ENCODE measurements at places on chromosomes 13 and 19.

GRCh38 chr19:4362831-4363545 lies 19.6 kb downstream of the MPND start:
- no peak for DNase-seq

GRCh38 chr13:91174886-91175501 lies 172.5 kb upstream of the MIR17HG start:
- DNase-seq = no peak

DNA sequence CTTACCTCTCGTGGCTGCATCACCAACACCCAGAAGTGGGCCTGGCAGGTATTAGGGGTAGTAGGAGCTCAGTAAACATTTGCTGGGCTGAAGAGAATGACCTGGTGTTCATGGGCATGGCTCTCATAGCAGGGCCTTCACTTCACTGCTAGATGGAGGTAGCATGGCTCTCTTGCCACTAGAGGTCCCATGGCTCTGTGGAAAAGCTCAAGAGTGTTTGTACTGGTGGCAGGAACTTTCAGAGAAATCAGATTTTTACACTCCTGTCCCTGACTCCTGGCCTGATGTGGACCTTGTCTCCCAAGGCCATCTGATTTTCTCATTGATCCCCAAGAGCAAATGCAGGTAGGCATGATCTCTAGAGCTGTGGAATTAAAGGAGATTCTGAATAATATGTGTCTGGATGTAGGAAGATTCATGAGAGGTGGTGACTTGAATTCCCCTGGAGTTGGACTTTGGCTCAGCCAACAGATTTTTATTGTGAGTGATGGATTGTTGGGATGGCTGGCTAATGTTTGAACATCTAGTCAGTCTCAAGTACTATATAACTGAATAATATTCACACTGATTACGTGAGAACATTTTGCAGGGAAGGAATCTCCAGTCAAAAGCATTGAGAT lies 5.7 kb downstream of the ZNF574 start:
- DNase-seq = no peak

GRCh38 chr13:27466513-27466912 lies 16.1 kb upstream of the MTIF3 start:
- DNase-seq = no peak

GRCh38 chr13:97719736-97720135 lies 233.7 kb upstream of the IPO5 start:
- DNase-seq = no peak

GRCh38 chr19:36638862-36639510 lies 27.7 kb downstream of the ZNF461 start:
- DNase-seq = no peak

- no peak for DNase-seq
Observed at GRCh38 chr13:26983543-26984320, 187.9 kb downstream of the USP12 start.

DNA sequence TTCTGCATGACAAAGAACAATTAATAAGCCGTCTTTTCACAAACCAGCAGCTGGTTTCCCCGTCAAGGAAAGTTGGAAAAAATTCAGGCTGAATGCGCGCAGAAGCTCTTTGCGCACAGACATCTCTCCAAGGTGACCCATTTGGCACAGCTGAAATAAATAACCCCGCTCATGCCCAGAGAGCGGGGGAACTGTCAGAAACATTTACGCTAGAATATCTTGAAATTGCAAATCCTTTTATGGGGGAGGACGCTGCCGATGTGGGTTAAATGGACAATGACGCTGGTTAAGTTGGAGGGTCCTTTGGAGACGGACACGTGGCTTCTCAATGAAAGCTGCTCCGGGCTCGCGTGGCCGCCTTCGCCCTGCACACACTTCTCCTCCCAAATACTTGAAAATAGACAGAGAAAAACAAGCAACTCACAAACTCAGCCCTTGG lies 30.6 kb downstream of the GSX1 start:
- no peak for DNase-seq

GRCh38 chr13:95243207-95243606 lies 58.0 kb downstream of the ABCC4 start:
- DNase-seq = no peak

- no peak for DNase-seq
Observed at GRCh38 chr13:71602344-71602743, 264.7 kb downstream of the DACH1 start.

DNA sequence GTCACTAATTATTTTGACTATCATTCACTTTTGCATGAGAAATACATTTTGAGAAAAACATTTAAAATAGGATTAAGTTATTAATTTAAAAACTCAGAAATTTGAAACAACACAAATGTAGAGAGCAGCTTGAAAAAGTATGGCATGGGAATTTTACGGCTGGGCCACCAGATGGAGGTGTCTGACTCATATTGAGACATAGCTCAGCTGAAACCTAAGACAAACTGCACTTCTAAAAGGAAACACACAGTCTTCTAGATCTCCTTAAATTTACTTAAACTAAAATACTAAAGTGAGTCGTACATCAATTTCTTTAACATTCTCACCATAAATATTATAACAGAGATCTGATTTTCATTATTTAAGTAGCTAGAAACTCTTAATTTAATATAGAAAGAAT lies 41.9 kb upstream of the POSTN start:
- no peak for DNase-seq

DNA sequence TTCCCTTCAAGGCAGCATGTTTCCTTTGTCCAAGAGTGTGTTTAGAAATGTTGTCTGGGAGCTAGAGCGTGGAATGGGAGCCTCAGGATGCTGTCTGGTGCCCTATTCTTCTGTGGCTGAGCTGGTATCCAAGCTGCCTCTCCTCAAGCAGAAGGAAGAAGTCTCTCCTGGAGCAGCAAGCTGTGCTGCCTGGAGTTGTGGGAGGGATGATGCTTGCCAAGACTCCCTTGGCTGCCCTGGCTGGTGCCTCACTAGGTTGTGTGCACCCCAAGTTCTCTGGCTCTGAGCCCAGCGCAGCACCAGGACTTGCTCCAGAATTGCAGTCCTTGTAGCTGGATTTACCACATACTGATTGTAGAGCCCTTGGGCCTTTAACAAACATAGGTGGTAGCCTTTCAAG lies 4.7 kb upstream of the CYP4F3 start:
- no peak for DNase-seq

- DNase-seq = no peak
Observed at GRCh38 chr13:73416093-73416492, 357.3 kb downstream of the KLF5 start.
